ENCODE measurements at places on chromosomes 1 and 21.

GRCh38 chr1:227762231-227762911, 27.1 kb downstream of the SNAP47 start:
- DNase-seq: peak; percentile 44

GRCh38 chr21:15054089-15054488, 10.7 kb downstream of the NRIP1 start:
- no peak for DNase-seq

GRCh38 chr1:186440584-186440983, 20.3 kb downstream of the PDC start:
- DNase-seq: no peak

- no peak for DNase-seq
Observed at GRCh38 chr1:111895469-111895868, 94.0 kb downstream of the KCND3 start.

DNA sequence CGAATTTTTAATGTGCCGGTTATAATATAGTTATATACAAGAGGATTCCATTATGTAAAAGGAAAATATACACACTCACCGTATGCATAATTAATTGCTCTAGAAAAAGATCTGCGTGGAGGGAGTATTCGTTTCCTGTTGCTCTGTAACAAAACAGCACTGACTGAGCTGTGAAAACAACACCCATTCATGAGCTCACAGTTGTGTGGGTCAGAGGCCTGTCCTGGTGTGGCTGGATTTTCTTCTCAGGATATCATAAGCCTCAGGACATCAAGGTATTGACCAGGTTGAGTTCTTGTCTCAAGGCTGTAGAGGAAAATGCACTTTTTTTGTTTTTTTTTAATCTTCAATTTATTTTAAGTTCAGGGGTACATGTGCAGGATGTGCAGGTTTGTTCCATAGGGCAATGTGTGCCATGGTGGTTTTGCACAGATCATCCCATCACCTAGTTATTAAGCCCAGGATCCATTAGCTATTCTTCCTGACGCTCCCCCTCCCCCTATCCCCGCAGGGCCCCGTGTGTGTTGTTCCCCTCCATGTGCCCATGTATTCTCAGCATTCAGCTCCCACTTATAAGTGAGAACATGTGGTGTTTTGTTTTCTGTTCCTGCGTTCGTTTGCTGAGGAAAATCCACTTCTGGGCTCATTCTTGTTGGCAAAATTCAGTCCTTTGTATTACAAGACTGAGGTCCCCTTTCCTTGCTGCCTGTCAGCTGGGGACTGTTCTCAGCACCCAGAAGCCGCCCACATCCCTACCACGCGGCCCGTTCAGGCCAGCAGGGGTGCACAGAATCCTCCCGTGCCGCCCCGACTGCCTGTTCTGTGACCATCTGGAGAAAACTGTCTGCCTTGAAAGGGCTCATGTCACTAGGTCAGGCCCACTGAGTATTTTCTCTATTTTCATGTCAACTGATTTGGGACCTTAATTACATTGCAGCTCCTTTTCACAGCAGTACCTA, 87.4 kb upstream of the ERRFI1 start:
- DNase-seq: no peak

DNA sequence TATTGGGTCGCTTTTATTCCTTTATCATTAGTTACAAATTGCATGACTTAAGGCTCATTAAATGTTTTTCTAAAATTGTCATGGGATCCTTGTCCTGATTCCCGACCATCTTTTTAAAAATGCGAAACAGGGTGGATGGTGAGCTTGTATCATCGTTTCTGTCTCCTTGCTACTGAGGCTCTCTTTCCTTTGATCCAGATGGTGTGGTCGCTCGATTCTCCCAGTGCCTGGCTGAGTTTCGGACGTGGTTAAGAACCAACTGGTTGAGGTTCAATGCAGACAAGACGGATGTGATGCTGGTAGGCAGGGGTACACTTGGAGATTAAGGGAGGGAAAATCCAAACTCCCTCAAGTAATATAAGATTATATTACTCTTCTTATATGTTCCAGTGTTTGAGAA, 1.2 kb downstream of the MIER1 start:
- no peak for DNase-seq
